ENCODE measurements at places on chromosomes 11 and 22. TPM values are rescaled to one million over a fixed set of nuclear protein-coding genes. Genes with fewer than 3 reads are reported as not detected.

Gene KDM4D
- 0.50 TPM for total RNA-seq

Gene CADM1
- 86.0 TPM for total RNA-seq

Gene CHRM1
- not detected for total RNA-seq

Gene KRTAP5-10
- total RNA-seq, result not detected

Gene CDON
- 10.3 TPM for total RNA-seq

Gene FOLR3
- total RNA-seq, result 0.99 TPM

Gene CHADL
- total RNA-seq, result 3.1 TPM

Gene ARHGEF17
- total RNA-seq, result 28.2 TPM

Gene OR52K1
- total RNA-seq, result not detected

Gene TNNI2
- total RNA-seq, result not detected

Gene DDI1
- total RNA-seq, result not detected

Gene OR2AT4
- not detected for total RNA-seq

Gene SYCE3
- not detected for total RNA-seq

Gene CCDC81
- 0.66 TPM for total RNA-seq

Gene PARVA
- 27.7 TPM for total RNA-seq

Gene EXPH5
- total RNA-seq, result 11.2 TPM

Gene MS4A15
- not detected for total RNA-seq

Gene CRYAB
- 51.2 TPM for total RNA-seq

Gene VSIG2
- total RNA-seq, result not detected

Gene RGL4
- total RNA-seq, result not detected

Gene C11orf21
- not detected for total RNA-seq

Gene ISX
- not detected for total RNA-seq

Gene SLC43A1
- 19.8 TPM for total RNA-seq

Gene ACAT1
- 138 TPM for total RNA-seq

Gene C11orf65
- total RNA-seq, result 1.8 TPM

Gene IFITM1
- total RNA-seq, result 41.6 TPM

Gene HBD
- 5.9 TPM for total RNA-seq

Gene SLC29A2
- total RNA-seq, result 0.17 TPM

Gene CHEK1
- 39.5 TPM for total RNA-seq

Gene CSF2RB
- not detected for total RNA-seq

Gene MS4A3
- total RNA-seq, result not detected

Gene CBL
- total RNA-seq, result 12.4 TPM

Gene OR8D1
- total RNA-seq, result not detected

Gene TTC28
- total RNA-seq, result 31.4 TPM

Gene BLID
- total RNA-seq, result 7.9 TPM

Gene C11orf52
- 0.51 TPM for total RNA-seq

Gene SGSM1
- total RNA-seq, result not detected

Gene OR6T1
- not detected for total RNA-seq

Gene ACRV1
- total RNA-seq, result 0.26 TPM

Gene CD6
- total RNA-seq, result not detected

Gene C11orf86
- not detected for total RNA-seq

Gene SPDYC
- total RNA-seq, result not detected

Gene TP53I11
- 19.5 TPM for total RNA-seq

Gene RFPL2
- total RNA-seq, result not detected

Gene EIF1AD
- 23.4 TPM for total RNA-seq

Gene CRYBA4
- total RNA-seq, result not detected

Gene KIRREL3
- 0.26 TPM for total RNA-seq

Gene SF3A1
- total RNA-seq, result 17.0 TPM

Gene GAS2L1
- total RNA-seq, result 8.9 TPM
